ENCODE measurements at places on chromosomes 6 and 20. TPM values are rescaled to one million over a fixed set of nuclear protein-coding genes. Genes with fewer than 3 reads are reported as not detected.

- no peak for DNase-seq
Observed at GRCh38 chr6:77286541-77286940, 176.8 kb downstream of the HTR1B start.

The PACRG gene
- total RNA-seq = 26.6 TPM

GRCh38 chr6:41939176-41939847 is 2.3 kb downstream of the CCND3 start:
- DNase-seq = peak; percentile 29

DNA sequence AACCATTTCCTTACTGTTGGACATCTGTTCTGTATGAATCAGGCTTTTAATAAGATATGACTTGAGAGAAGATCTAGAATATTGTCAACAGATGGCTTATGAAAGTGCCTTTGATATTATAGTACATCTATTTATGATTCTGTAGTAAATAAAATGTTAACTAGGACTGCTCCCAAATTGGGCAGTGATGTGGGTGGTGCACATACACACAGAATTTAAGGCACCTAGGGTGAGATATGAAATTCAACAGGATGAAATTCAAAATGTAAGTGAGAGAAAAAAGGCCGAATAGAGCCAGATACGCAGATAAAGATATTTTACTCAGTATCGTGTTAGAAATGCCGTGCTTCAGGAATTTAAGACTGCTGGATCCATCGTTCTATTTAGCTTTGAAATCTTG is 26.3 kb downstream of the FAM50B start:
- DNase-seq = no peak

The CST2 gene
- total RNA-seq = not detected

The OR2H1 gene
- total RNA-seq = not detected

DNA sequence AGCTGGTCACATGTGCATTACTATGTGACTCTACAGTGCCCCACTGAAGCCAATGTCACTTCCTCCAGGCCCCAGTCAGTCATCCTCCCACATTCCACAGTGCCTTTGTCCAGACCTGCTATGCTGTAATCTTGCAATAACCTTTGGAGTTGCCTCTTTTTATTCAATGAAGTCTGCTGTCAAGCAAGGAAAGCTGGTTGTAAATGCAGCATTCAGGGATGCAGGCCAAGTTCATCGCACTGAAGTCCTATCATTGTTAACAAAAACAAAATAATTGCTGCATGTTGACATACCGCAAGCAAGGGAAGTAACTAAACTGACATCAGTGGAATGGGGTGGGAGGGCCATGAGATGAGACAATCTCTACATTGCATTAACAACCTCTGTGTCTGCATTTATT is 131.2 kb upstream of the CDYL start:
- no peak for DNase-seq

GRCh38 chr6:140153703-140154102 is 779.3 kb upstream of the CITED2 start:
- DNase-seq = no peak

DNA sequence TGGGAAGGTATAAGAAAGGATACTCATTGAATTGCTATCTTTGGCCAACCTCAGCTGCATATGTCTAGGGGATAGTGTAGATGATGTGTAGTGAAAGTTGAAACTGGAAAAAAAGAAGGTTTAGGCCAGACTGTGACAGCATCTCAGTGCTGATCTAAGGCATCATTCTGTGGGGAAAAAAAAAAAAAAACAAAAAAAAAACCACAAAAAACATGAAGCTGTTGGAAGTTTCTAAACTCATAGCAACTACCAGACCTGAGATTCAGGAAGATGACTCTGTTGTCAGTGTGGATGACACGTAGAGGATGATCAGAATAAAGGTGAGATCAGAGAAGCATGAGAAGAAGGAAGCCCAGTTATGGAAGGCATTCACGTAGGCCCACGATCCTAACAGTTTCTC is 100.8 kb upstream of the CNKSR3 start:
- DNase-seq = no peak

GRCh38 chr6:107538856-107539387 is 49.0 kb downstream of the SOBP start:
- DNase-seq = no peak

DNA sequence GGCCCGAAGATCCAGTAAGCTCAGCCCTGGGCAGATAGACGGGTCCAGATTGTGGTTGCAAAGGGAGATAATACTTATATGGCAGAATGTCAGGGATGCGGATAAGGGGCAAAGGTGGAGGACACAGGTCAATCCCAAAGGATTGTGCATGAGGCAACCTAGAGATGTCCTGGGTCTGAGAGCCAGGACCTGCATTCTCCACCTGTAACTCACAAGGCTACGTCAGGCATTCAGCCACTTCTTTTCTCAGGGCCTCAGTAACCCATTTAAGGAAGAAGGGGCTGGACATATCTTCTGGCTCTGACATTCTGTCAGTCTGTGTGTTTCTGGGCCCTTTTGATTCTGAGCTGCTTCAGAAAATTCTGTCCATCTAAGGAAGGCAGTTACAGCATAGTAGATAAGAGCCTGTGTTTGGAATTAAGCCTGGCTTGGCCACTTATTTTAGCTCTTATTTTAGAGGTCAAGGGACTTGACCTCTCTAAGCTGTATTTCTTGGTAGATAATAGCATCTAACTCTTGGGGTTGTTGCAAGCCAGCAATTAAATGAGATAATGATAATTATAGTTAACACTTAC is 40.2 kb downstream of the CNBD2 start:
- no peak for DNase-seq

GRCh38 chr20:38828514-38829295 is 23.2 kb downstream of the PPP1R16B start:
- no peak for DNase-seq

Measured in lung (tissue), 17 donors.